ENCODE measurements at places on chromosomes 16 and 17. TPM values are rescaled to one million over a fixed set of nuclear protein-coding genes. Genes with fewer than 3 reads are reported as not detected.

GRCh38 chr16:57810197-57811031 lies 8.1 kb upstream of the KIFC3 start:
- DNase-seq, result peak; percentile 82

DNA sequence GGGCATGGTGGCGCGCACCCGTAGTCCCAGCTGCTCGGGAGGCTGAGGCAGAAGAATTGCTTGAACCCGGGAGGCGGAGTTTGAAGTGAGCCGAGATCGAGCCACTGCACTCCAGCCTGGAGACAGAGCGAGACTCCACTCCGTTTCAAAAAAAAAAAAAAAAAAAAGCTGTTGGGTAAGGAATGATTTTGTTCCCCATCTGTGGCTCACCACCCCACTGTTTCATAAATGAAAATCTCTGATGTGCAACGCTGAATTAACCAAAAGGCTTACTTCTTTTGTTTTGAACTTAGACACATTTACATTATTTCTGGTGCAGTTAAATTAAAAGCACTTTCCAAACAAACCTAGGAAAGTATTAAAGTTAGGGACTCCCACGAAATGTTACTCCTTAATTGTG lies 1.2 kb upstream of the METTL9 start:
- DNase-seq, result no peak

GRCh38 chr16:85990861-85991301 lies 91.9 kb downstream of the IRF8 start:
- no peak for DNase-seq

GRCh38 chr17:28993645-28994426 lies 12.0 kb downstream of the SEZ6 start:
- DNase-seq, result no peak

- no peak for DNase-seq
Measured at GRCh38 chr16:65749506-65749905, 617.0 kb upstream of the CDH5 start.

- DNase-seq, result no peak
Measured at GRCh38 chr16:49048557-49048956, 233.1 kb downstream of the CBLN1 start.

The CLEC19A gene
- total RNA-seq, result not detected

The ARHGAP44 gene
- total RNA-seq, result not detected
